ENCODE measurements at places on chromosomes 13 and 19.

DNA sequence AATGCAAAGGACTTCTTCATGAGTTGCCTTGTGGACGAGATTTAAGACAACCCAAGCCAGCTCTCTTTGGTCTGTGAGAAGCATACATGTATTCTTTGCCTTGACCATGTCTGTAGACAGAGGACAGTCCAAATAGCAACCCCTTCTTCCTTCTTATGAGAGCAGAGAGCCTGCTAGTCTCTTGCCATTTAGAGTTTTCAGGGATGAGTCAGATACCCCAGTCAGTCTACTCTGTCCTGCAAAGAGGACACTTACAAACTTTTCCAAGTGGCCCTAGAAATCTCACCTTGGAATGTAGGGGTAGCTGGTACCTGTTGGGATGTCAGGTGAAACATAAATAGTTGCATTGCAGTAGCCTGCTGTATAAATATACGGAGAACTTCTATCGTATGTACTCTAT, 36.7 kb downstream of the DNAJC3 start:
- DNase-seq: no peak

GRCh38 chr13:23384111-23384510, 49.4 kb downstream of the SACS start:
- no peak for DNase-seq

DNA sequence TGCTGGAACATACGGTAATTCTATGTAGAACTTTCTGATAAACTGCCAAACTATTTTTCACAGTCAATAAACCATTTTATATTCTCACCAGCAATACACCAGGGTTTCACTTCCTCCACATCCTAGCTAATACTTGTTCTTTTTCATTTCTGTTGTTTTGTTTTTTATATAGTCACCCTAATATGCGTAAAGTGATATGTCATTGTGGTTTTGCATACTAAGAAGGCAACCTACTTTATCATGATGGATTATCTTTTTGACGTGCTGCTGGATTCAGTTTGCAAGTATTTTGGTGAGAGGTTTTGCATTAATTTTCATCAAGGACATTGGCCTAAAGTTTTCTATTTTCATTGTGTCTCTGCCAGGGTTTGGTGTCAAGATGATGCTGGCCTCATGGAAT, 1384.1 kb downstream of the UQCRFS1 start:
- DNase-seq: no peak

GRCh38 chr19:45793876-45794275, 1.2 kb upstream of the DMWD start:
- DNase-seq: peak; percentile 71

- DNase-seq: no peak
These were observed 49.1 kb upstream of the UBAC2 start for GRCh38 chr13:99151516-99151915.

DNA sequence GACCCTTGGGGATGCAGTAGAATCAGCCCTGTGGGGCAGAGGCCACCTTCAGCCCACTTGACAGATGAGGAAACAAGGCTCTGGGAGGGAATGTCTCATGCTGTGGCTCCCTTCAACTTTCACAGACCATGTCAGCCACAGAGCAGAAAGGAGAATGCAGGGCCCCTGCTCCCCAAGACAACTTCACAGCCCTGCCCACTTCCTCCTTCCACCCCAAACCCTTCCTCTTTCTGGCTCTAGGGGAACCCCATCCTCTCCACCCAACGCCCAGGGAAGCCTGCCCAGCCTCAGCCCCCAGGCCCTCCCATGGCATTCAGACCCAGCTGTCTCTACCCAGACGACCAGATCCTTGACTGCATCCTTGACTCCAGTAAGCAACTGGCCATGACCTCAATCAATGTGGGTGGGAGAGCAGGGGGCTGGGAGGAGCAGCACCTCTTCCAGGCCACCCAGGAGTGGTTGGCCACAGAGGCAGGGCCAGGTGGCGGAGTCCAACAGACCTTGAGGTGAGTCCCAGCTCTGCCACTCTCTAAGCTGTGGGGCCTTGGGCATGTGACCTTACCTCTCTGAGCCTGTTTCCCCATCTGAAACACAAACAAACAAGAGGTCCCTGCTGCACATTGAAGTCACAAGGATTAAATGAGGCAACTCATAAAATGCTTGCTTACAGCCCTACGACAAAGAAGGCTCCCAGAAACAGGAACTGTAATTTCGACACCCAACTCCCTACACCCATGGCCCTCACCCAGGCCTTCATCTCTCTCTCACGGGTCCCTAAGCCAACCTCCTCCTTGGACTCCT, 15.8 kb downstream of the DEDD2 start:
- peak; percentile 94 for DNase-seq

DNA sequence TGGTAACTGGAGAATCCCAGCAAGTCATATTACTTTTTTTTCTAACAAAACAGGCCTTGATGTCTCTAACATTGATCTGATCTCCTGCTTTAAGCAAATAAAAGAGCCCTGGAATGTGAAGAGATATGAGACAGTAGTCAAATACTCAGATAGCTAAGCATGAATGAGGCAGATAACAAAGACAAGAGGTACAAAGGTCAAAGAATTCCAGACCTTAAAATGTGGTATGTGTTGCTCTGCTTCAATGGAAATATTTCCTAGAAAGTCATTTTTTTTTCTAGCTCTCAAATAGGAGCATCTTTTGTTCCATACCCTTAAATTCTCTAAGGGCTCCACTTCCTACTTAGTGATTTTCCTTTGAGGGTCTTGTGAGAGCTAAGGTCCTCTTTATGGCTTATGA, 54.6 kb downstream of the ZNF254 start:
- no peak for DNase-seq

DNA sequence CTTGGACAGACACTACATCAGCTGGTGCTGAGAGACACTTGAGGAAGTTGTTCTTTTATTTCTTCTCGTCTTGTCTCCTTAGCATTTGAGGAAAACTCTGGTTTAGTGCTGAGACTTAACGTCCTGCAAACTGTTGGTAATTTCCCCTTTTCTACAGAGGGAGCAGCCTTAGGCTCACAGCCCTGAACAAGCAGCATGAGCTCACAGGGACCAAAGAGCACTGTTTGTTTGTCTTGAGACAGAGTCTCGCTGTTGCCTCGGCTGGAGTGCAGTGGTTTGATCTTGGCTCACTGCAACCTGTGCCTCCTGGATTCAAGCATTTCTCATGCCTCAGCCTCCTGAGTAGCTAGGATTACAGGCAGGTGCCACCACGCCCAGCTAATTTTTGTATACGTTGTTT, 5.5 kb downstream of the ZNF805 start:
- no peak for DNase-seq

DNA sequence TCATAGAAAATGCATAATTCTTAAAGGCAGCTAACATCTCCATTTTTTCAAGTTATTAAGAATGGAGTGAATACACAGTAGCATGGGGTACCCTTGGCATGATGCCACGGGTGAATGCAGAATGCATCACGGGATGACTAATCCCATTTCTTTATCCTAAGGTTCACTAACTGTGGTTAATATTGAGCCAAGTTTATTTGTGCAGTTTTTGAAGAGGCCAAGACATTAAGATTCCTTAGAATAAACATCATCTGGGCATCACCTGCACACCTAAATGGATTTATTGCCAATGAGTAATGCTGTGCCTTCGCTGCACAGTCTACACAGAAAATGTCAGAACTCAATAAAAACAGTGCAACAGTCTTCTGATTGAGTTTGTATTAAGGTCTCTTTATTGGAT, 333.1 kb downstream of the GPC6 start:
- no peak for DNase-seq

DNA sequence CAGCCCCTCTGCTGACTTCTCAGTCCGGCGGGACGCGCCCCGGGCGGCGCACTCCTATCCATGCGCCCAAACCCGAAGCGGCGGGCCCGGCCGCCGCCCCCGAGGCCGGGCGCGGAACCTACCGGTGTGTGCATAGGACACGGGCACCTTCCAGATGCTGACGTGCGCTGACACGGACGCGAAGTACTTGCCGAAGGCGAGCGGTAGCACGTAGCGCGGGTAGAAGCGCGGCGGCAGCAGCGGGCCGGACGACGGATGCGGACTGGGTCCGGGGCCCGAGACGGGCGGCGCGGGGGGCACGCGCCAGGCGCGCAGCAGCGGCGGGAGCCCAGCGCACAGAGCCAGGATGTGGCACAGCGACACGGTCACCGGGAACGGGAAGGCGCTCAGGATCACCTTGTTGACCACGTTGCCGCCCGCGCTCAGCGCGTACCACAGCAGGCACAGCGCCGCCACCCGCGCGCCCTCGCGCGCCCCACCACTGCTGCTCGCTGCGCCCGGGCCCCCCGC, 338 bp downstream of the SLC35E1 start:
- DNase-seq: no peak

- peak; percentile 19 for DNase-seq
These were observed 38.0 kb upstream of the C13orf42 start for GRCh38 chr13:51148952-51149573.

DNA sequence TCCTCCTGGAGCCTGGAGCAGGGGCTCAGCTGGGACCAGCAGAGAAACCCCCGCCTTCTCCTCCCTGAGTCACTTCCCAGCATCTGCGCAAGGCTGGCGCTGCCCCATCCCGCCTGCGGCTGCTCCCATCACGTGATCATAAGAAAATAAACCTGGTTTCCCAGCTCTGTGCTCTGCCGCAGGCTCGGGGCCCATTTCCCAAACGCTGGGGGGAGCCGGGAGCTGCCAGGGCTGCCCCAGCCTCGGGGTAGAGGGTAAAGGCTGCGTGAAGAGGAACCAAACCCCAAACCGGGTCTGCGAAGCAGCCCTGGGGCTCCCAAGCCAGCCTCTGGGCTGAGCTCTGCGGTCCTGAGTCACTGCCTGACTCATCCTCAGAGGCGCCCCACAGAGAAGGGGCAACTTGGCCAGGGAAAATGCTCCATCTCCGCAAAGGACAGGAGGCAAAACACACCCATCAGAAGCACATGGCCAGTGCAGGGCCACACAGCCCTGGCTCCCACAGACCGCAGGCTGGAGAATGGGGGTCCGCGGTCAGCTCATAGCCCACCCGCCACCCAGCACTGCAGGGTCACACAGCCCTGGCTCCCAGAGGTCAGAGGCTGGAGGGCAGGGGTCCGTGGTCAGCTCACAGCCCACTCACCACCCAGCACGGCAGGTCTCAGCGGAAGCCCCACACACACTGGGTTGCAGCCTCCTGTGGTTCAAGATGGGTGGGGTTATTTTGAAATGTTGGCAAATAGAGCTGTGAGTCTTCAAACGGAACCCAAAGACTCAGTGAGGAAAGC, 67.1 kb downstream of the RASA3 start:
- DNase-seq: peak; percentile 98

- DNase-seq: no peak
These were observed 120.5 kb downstream of the TNFRSF19 start for GRCh38 chr13:23690668-23691067.

Measured in suppressor macrophage (primary cell).